ENCODE measurements at places on chromosomes 6 and 20. TPM values are rescaled to one million over a fixed set of nuclear protein-coding genes. Genes with fewer than 3 reads are reported as not detected.

DNA sequence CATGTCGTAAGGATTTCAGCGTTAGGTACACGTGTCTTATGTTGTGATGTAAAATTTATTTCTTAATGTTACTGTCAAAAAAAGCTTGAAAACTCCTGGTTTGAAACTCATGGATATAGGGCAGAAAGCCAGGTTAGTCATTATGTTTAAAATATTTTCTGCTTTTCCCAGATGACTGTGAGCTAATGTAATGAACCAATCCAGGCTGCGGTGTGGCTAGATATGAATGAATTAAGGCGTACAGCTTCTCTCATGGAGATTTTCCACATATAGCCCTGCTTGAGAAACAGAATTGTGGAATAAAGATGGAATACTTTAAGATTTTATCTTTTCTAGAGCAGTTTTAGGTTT lies 80.3 kb upstream of the STMND1 start:
- no peak for DNase-seq

DNA sequence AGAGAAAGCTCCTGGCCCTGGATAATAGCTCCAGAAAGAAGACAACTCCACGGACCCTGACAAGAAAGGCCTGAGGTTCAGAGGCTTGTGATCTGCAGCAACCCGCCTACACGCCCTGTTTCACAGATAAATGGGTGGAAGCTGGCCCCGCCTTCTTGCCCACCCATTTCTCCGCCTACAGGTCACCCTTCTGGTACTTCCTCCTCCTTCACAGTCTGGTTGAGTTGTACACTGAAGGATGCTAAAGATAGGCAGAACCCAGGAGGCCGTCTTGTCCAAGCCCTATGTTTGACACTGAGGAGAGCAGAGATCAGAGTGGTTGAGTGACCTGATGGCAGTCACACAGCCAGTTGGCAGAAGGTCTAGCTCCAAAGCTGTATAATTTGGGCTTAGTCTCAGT lies 34.2 kb upstream of the MDGA1 start:
- no peak for DNase-seq

GRCh38 chr6:97989451-97989850 lies 706.4 kb upstream of the MMS22L start:
- DNase-seq: no peak

Gene CAP2
- 9.0 TPM for total RNA-seq

GRCh38 chr6:31129130-31129529 lies 8.9 kb upstream of the CDSN start:
- DNase-seq: no peak
